ENCODE measurements at places on chromosomes 3 and 15.

DNA sequence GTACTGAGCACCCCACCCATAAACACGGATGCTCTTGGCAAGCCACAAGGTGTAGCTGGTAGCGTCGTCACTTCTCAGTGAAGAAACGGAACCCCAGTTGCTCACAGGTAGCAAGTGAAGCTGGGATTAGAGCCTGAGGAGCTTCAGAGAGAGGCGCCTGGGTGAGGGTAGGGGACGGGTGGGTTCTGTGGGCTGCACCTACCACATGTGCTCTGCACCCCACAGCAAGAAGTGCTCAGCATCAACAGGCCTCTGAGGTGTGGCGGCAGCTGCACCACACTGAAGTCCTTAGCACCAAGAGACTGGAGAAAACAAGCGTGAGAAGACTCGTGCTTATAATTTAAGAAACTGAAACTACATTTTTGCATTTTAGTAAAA lies 9.8 kb downstream of the MAP6D1 start:
- DNase-seq: no peak

- no peak for DNase-seq
These were observed 38.3 kb upstream of the CMTM7 start for GRCh38 chr3:32353351-32353750.

DNA sequence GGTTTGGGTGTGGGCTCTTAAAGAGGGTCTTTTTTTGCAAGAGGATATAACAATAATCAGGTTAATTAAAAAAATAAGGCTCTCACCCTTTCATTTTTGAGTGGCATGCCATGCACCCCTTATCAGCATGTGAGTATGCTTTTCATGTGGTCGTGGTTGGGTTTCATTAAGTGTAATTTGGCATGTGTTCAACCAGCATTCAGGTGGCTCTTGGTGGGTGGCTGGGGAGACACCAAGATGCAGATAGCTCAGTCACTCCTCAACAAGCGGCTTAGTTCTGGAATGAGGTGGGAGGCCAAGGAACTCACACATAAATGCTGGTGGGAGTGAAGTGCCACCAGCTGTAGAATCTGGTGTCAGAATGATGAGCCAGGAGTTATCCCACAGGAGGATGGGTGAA lies 66.8 kb downstream of the FLNB start:
- no peak for DNase-seq

DNA sequence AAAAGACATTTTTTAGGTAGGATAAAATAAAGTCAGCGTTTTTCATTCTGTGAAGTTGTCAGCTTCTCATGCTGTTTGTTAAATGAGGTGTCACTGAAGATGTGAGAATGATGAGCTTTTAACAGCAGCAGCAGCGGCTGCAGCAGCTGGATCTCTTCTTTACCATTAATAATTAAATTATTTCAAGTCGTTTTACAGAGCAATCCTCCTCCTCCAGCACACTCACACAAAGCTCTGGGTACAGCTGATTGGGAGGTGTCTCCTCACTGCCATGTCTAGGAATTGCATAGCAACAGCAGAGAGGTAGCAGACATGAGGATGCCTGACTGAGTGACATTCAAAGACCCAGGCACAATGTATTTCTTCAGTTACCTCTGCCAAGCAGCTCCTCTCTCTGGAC lies 46.7 kb upstream of the PLAAT1 start:
- DNase-seq: no peak

- DNase-seq: no peak
These were observed 23.5 kb upstream of the RAD18 start for GRCh38 chr3:8986741-8987140.

DNA sequence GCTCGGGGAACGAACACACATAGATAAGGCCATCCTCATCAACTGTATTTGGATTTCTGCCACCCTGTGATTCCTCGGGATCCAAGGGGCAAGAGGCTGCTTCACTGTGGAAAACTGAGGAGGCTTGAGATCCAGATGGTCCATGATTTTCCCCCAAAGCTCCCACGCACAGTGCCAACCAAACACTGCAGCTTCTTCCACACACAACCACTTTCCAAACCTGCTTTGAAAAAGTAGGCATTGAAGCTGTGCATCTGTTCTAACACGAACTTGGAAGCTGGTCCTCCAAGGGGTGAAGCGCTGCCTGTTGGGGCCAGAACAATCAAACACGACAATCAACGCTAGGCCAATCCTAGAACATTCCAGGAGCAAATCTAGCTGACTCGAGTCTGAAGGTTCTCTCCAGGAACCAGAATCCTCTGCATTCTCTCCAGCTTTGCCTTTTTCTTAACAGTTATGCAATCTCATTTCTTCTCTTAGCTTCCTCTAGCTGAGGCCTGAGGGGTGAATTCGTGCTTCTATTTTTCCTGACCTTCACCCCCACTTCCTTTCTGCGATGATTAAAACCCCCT lies 104.4 kb downstream of the LRRK1 start:
- DNase-seq: no peak

- DNase-seq: no peak
These were observed 124.5 kb downstream of the CACNA1D start for GRCh38 chr3:53618936-53619335.

DNA sequence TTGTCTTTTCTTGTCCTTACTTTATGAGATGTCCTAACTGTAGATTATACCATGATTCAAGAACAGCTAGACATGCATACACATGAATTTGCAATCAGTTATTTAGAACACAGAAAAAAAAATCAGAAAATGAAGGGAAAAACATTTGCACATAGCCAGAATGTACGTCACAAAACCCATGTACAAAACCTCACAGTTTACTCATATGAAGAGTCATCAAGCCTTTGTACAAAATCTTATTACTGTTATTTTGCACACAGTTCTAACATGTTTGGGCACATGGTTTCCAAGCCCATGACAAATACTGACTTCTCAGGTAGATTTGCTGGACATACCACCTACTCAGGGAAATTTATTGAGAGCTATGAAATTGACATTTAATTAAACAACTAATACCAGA lies 48.2 kb downstream of the MAP3K13 start:
- DNase-seq: no peak

DNA sequence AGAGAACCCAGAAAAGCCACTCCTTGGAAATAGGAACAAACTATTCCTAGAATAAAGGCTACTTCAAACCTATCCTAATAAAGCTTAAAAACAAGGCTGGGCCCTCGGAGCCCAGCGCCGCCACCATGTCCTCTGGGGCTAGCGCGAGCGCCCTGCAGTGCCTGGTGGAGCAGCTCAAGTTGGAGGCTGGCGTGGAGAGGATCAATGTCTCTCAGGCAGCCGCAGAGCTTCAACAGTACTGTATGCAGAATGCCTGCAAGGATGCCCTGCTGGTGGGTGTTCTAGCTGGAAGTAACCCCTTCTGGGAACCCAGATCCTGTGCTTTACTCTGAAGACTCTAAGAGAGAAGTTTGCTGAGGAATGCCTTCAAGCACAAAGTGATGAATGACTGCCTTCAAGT lies 63.2 kb downstream of the ADAM10 start:
- no peak for DNase-seq

- DNase-seq: no peak
These were observed 29.8 kb upstream of the EPHB3 start for GRCh38 chr3:184531626-184532280.

GRCh38 chr3:48187579-48188265 lies 495 bp downstream of the CDC25A start:
- DNase-seq: no peak

DNA sequence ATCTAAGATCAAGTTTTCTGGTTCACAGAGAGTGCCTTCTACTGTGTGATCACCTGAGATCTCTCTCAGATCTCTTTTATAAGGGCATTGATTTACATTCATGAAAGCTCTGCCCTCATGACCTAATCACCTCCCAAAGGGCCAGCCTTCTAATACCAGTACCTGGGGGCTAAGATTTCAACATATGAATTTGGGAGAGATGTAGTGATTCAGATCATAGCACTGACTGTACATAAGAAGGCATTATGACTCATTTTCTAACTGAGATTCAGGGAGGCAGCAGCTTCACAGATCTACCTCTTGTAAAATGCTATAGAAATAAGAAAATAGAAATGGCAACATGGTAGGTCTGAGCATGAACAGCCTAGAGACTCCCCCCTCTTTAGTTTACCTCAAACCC lies 39.6 kb downstream of the VGLL3 start:
- DNase-seq: no peak

DNA sequence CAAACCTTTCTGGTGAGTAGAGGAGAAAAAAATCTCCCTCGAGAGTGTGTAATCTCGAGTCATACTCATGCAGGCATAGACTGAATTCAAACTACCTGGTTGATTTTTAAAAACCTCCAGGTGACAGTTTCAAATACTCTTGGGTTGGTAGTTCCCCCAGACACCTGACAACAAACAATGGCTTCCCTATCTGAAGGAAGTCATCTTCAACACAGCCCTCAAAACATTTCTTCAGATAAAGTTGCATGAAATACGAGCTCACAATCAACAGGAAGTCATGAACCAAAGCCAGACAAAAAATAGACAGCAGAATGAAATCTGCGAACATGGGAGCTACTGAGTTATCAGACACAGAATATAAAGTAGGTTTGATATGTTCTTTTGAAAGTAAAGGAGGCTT lies 112.8 kb downstream of the ST8SIA2 start:
- no peak for DNase-seq

DNA sequence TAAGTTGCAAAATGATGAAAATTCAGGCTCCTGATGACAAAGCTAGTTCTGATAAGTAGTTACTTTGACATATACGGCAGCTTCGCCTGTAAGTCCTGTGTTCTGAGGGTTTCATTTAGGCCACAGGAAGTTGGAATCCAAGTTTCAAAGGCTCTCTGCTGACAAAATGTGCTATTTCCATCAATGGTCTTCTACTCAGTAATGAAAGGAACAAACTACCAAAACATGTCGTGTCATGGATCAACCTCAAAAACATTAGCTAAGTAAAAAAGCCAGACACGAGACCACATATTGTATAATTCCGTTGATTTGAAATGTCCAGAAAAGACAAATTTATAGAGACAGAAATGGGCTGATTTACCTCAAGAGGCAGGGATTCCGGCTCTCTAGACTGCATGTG lies 22.5 kb downstream of the NGRN start:
- no peak for DNase-seq

- DNase-seq: no peak
These were observed 22.6 kb upstream of the SLC6A6 start for GRCh38 chr3:14379843-14380242.

DNA sequence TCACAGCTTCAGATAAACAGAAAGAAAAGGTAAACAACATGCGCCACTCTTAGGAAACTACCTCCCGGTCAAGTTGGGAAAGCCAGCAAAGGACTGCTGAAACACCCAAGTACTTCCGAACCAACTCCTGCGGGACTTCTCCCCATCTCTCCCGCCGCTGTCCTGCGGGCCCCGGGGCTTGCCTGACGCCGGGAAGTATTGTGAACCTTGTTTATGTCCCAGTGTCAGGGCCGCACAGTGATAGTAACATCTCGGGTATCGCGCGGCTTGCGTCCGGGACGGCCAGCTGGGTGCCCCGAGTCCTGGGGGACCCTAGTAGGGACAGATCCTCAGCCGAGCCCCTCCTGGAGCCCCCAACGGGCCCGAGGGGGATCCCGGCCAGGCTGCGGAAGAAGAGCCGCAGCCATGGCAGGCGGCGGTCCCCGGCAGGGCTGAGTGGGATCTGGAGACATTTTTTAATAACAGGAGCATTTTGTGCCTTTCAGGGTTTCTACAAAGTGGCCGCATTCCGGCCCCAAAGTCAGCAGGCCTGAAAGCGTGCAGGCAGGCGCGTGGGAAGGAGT lies 756 bp downstream of the CLPX start:
- no peak for DNase-seq

- no peak for DNase-seq
These were observed 33.0 kb downstream of the LSM3 start for GRCh38 chr3:14211621-14212020.

DNA sequence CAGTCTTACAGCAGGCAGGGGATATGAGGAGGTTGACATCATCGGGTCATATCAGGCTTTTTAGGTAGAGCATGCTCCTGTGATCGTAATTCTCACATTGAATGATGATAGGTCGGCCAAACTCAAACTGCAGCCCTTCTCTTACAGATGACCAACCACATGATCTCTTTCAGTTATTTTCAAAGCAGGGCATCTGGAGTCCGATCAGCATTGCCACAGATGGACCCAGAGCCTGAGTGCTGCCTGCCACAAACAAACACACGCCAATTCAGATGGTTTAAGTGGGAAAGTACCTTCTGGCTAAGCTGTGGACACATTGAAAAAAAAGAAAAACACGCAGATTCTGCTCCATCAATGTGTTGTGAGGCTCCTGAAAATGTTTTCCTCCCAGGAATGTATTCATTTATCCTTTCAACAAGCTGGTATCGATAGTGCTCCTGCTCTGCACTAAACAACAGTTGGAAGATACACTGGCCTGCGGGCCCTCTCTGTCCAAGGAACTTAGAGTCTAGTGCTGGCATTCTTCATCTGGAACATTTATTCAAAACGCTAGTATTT lies 31.2 kb downstream of the ARPP21 start:
- no peak for DNase-seq

DNA sequence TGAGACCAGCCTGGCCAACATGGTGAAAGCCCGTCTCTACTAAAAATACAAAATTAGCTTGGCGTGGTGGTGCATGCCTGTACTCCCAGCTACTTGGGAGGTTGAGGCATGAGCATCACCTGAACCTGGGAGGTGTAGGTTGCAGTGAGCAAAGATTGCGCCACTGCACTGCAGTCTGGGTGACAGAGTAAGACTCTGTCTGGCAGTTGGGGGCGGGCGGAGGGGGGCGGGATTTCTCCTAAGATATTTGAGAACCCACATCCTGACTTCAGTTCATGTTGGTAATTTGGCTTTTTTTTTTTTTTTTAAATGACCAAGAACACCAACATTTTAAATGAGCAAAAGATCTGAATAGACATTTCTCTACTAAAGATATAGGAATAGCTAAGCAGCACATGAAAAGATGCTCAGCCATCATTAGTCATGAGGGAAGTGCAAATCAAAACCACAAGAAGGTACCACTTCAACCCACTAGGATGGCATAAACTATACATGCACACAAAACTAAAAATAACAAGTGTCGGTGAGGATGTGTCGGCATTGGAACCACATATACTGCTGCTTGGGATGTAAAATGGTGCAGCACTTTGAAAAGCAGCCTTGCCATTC lies 75.6 kb upstream of the LMOD3 start:
- DNase-seq: no peak

- DNase-seq: no peak
These were observed 50.5 kb upstream of the WNT5A start for GRCh38 chr3:55537563-55537962.

DNA sequence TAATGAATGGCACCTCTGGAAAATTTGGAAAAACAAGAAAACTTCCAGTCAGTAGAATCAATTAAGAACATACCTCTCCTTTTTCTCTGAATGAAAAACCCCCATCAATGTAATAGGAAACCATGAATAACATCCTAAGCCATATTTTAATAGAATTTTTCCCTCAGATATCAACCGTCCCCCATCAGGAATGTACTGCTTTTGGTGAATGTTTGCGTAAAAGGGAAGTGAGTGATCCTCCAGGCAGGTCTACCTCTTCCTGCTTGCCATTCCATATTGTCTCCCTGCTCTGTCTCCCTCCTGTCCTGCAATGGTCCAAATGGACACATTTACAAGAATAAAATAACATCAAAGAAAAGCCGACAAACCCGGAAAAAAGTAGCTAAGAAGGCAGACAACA lies 30.8 kb downstream of the LAMP3 start:
- no peak for DNase-seq

- no peak for DNase-seq
These were observed 173.5 kb downstream of the ATP10A start for GRCh38 chr15:25689592-25689991.
